ENCODE measurements at places on chromosomes 5 and 9.
A peak's percentile ranks its signal among the peaks of the same experiment; 100 is the strongest.

GRCh38 chr9:14909181-14909580 lies 1.0 kb downstream of the FREM1 start:
- DNase-seq: no peak

- DNase-seq: no peak
These were observed 24.9 kb downstream of the IPPK start for GRCh38 chr9:92645041-92645440.

- DNase-seq: no peak
These were observed 118.7 kb downstream of the TTLL11 start for GRCh38 chr9:121974421-121974820.

DNA sequence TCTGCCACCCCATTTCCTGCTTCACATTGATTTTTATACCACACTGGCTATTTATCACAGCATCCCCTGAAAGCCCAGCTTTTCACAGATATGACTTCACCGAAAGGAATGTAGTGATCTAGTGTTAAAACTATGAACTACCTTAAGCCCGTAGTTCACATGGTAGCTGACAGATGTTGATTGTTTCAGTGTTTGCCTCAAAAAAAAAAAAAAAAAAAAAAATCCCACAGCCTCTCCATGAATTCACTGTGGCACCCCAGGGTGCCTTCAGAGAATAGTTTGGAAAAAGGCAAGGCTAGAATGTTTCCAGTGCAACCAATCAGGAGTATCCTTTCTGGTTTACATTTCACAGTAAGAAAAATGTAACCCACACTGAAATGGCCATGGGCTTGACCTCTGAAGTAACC lies 37.1 kb downstream of the GLIS3 start:
- peak; percentile 90 for DNase-seq

GRCh38 chr5:32461441-32462120 lies 17.0 kb upstream of the ZFR start:
- DNase-seq: no peak

GRCh38 chr5:141514330-141515133 lies 25.7 kb downstream of the PCDHGC5 start:
- no peak for DNase-seq

GRCh38 chr5:160315968-160316367 lies 3.6 kb upstream of the CCNJL start:
- peak; percentile 97 for DNase-seq

DNA sequence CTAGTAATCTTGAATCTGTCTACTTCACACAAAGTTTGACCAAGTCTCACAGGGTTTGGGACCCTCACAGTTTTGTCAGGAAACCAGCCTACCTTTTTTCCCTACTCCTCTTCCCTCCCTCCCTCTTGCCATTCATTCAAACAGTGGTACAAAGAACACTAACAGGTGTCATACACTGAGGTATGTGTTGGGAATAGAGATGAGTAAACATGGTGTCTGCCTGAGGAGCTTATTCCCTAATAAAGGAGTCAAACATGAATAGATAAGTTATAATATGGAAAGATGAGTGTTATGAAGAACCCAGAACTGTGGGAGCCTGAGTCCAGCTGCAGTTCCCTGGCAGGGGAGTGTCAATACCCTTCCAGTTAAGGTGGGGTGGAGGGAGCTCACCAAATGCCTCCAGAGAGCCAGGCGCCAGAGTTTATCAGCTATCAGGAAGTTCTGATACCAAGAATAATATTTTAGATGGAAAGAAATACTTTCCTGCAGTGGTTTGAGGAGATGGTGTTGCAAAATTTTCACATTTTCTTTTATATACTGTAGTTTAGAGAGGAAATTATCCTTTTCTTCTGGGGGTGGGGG lies 183.4 kb upstream of the NR3C1 start:
- DNase-seq: no peak

DNA sequence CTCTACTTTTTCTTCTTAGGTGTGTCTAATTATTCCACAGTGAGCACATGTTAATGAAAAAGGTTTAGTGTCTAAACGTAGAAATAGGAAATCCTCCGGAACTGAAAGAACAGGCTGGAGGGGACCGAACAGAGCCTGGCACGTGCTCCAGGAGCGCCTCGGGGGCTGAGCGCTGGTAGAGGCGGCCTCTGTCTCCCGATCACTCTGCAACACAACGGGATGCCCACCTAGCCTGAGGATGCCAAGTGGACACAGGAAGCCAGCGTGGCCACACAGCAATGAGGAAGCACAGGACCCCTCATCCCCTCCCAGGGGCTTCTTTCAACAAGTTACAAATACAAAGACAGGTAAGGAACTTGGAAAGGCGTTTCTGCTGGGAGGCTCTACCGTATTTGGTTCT lies 19.4 kb downstream of the TRIM7 start:
- DNase-seq: no peak

GRCh38 chr5:34574936-34575467 lies 81.1 kb upstream of the RAI14 start:
- DNase-seq: no peak

DNA sequence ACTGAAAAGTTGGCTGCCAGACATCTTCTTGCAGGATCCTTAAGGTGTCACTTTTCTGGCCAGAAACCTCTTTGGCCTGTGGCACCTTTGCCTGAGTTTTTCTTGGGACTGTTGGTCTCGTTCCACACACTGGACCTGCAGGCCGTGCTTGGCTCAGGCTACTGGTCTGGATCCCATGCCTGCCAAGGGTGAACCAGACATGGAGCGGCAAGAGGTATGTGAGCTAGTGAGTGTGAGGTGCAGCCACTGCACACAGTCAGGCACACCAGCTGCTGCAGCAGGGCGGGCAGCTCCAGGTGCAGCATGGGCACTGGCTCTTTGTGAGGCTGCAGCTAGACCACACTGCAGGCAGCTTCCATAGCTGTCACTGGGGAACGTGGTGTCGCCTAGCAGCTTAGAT lies 47.9 kb downstream of the NDUFAF2 start:
- no peak for DNase-seq

GRCh38 chr5:126858441-126858840 lies 81.5 kb downstream of the LMNB1 start:
- DNase-seq: no peak

DNA sequence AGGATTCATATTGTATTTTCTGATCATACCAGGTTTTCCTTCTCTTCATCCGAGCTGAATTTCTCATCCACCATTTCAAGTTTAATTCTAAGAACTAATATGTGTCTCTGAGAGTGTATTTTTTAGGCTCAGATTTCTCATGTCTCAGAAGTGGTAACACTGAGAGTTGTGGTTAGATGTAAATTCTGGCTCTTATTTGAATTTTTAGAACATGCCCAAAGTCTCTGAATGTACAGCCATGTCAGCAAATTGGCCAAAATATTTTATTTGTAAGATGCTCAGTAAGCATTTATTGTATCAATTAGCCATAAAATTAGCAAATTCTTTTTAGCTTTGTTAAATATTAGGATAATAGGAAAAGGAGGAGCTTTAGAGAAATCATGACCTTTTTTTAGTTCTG lies 16.6 kb downstream of the SV2C start:
- no peak for DNase-seq

DNA sequence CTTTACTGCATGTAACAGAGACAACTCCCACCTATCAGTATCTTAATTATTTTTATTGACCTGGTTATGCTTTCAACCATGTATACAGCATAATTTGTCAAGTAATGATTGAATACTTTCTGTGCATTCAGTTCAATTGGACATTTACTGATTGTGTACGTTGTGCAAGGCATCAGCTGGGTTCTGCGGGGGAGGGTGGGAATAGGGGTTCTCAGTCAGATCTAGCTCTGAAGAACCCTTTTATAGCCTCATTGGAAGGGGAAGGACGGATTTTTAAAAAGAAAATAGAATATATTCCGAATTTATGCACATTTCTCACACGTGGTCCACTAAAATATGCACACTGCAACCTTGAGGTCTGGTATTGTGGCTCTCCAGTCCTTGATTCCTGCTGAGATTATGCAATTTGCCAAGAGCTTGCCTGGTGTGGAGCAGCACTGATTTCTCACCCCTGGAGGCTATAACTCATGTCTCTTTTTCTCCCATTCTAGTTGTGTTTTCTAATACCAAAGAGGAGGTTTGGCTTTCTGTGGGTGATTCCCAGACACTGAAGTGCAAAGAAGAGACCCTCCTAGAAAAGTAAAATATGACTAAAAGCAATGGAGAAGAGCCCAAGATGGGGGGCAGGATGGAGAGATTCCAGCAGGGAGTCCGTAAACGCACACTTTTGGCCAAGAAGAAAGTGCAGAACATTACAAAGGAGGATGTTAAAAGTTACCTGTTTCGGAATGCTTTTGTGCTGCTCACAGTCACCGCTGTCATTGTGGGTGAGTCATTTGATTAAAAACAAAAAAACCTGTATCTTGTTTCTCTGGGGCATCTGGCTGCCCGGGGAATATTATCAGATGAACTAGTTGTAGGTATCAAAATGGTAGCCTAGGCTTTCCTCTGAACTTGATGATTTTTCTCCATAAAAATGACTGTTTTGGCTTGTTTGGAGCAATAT lies 1.7 kb downstream of the SLC1A3 start:
- peak; percentile 80 for DNase-seq

DNA sequence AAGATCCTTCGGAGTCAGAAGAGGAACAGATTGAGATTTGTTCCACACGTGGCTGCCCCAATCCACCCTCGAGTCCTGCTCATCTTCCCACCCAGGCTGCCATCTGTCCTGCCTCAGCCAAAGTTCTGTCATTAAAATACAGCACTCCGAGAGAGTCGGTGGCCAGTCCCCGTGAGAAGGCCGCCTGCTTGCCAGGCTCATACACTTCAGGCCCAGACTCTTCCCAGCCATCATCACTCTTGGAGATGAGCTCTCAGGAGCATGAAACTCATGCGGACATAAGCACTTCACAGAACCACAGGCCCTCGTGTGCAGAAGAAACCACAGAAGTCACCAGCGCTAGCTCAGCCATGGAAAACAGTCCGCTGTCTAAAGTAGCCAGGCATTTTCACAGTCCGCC lies 85.9 kb downstream of the GOLPH3 start:
- no peak for DNase-seq

DNA sequence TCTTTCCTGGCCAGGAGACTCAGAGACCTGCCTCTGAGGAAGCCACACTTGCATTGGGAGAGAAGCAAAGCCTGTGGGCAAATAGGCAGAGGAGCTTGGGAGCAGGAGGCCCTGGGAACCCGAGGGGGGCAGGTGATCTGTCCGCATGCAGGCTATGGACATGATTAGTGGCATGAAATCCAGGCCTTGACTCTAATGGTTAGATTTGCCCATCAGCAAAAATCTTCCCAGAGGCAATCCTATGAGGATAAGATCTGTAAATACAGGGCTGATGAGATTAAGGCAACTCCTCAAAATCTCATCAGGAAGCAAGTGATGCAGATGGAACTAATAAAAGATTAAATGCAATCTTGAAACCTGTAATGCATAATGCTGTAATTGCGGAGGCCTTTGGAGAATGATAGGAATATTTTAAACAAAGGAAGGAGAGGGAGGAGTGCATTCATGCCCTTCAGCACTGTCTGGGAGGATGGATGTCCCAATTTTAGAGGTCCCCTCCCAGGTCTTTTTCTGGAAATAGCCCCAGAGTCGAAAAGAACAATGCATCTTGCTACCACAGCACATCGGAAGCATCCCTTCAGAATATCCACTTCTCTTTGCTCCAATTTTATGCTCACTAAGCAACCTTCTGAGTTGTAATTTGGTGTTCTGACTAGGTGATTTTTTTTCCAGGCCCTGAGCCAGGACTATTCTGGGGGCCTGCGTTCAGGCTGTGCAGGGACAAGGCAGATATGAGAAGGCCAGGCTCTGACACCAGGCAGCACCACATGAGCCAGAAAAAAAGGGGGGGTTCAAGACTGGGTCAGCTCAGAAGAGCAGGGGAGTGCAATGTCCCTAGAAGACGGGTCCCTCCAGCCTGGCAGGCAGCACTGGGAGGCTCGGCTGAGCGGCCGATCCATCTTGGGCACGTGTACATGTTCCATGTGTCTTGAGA lies 66.5 kb downstream of the MED10 start:
- no peak for DNase-seq

- no peak for DNase-seq
These were observed 973 bp downstream of the PLPPR1 start for GRCh38 chr9:101029315-101030085.

DNA sequence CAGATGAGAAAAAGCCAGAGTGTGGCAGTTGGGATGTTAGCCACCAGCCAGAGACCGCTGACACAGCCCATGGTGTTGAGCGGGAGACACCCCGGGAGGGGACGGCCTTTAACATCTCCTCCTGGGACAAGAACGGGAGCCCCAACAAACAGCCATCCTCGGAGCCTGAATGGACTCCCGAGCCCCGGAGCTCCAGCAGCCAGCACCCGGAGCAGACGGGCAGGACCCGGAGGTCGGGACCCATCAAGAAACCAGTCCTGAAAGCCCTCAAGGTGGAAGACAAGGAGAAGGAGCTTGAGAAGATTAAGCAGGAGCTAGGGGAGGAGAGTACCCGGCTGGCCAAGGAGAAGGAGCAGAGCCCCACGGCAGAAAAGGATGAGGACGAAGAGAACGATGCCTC lies 28.0 kb upstream of the POMT1 start:
- no peak for DNase-seq

GRCh38 chr5:26148569-26149107 lies 889.7 kb downstream of the CDH9 start:
- no peak for DNase-seq

Data from PC-9 (cell line).